ENCODE measurements at places on chromosomes 5 and 9.

- DNase-seq = no peak
These were observed 1.3 kb downstream of the RAB14 start for GRCh38 chr9:121200356-121200755.

DNA sequence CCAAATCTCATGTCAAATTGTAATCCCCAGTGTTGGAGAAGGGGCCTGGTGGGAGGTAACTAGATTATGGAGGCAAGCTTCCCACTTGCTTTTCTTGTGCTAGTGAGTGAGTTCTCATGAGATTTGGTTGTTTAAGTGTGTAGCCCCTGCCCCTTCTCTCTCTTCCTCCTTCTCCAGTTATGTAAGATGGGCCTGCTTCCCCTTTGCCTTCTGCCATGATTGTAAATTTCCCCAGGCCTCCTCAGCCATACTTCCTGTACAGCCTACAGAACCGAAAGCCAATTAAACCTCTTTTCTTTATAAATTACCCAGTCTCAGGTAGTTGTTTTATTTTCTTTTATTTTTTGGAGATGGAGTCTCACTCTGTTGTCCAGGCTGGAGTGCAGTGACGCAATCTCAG, 18.2 kb upstream of the TXNDC8 start:
- no peak for DNase-seq

GRCh38 chr5:158770506-158770905, 329.2 kb downstream of the EBF1 start:
- no peak for DNase-seq

GRCh38 chr5:123964884-123965283, 452.9 kb downstream of the CSNK1G3 start:
- no peak for DNase-seq

DNA sequence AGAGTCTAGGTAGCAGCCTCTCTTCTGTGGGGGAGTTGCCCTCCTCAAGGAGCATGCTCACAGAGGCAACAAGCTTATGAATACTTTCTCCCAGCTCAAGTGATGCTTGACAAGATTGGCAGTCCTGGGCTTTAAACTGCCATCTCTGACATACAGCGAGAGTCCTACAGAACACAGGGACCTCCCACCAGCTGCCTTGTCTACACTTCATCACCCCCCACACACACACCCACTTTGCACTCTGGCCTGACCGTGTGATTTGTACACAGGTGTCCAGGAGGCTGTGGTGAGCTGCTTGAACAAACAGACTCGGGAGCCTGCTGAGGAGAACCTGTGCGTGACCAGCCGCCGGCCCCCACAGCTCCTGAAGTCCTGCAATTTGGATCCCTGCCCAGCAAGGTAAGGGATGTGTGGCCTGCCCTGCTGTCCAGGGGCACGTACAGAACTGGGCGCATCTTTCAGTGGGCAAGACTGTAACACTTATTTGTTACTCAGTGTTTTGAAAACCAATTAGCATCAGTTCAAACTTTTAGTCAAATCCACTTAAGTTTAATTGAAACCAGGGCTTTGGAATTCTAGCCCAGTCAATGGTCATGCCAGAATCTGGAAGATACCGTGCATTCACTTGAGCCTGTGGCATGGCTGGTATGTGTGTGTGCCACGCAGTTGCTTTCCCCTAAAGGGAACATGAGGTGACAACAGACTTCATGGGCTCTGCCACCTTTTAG, 247.5 kb downstream of the ADAMTSL1 start:
- no peak for DNase-seq

DNA sequence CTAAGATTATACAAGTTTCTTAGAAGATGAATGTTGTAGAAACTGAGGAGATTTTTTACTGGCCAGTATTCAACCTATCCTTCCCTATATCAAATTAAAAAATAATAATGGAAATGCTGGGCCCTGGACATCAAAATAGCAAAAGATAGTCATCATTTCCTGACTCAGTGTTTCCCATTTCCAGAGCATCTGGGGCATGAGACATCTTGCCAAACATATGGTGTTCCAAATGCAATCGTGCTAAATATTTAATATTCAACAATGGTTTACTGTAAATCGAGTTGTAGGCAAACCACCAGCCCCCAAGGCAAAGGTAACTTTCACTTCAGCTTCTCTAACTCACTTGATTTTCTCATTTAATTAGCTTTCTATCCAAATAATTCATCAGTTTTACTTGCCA, 152.9 kb downstream of the FRMD3 start:
- DNase-seq = no peak

GRCh38 chr5:6592601-6593000, 40.2 kb downstream of the NSUN2 start:
- no peak for DNase-seq

DNA sequence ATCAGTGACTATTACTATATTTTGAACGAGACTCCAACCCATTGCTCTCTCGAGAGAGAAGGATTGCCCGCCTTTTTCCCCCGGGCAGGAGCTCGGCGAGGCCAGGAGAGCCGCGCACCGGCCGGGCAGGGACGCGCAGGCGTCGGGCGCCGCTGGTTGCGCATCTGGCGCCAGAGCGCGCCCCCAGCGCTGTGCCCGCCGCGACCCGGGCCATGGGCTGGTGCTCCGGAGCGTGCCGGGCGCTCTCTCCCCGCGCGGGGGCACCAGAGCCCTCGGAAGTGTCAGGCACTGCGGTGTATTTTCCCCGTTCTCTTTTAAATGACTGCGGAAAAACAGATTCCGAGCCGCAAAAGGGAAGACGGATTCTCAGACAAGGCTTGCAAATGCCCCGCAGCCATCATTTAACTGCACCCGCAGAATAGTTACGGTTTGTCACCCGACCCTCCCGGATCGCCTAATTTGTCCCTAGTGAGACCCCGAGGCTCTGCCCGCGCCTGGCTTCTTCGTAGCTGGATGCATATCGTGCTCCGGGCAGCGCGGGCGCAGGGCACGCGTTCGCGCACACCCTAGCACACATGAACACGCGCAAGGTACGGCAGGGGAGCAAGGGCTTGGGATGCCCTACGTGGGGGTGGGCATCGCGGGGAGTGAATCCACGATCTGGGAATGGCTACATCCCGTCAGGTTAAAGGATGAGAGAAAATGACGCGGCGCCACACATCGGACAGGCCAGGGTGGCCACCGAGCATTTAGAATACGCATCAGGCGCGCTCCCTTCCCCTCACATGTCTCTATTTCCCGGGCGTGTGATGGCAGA, 1.1 kb upstream of the NTRK2 start:
- DNase-seq = peak; percentile 88

GRCh38 chr5:4642525-4642924, 497.6 kb upstream of the ADAMTS16 start:
- no peak for DNase-seq

DNA sequence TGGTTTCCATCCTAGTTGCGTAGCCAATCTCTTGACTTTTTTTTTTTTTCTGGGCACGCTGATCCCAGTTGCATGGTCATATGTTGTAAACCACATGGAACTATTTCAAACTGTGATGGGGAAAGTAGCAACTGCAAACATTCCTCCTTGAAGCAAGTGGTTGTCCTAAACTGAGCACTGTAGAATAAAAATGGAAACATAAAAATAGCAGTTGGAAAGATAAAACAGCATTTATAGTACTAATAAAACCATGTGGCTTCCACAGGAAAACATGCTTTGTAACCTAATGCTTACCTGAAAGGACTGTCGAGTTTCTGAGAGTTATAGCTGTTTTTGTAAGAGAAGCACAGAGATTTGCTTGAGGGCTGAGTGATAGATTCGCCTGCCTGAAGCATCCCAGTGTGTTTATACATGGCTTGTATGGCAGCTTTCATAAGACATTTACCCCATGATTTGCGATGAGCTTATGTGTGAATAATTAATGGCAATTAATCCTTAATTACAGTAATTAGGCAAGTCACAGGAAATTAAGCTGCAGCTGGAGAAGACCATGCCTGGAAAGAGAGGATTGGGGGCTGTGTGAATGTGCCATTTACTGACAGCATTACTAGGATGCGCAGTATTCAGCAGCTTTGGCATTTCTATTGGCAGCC, 136.5 kb downstream of the PBX3 start:
- no peak for DNase-seq

DNA sequence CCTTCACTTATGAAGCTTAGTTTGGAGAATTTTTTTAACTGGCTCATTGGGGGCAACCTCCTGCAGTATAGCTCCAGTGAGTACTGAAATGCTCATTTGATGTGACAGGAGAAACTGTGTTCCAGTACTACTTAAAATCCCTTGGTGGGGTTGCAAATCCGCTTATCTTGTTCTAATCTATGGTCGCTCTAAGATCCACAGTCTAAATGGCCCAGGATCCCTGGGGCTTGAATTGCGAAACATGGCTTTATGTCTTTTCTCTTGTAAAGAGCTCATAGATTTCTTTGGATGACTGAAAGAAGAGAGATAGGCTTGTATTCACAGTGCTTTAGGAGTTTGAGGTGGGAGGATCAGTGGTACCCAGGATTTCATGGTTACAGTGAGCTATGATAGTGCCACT, 52.7 kb downstream of the ADAMTSL1 start:
- no peak for DNase-seq

Data from globus pallidus (tissue), 1 donor.